ENCODE measurements at places on chromosomes 3 and 15.
A peak's percentile ranks its signal among the peaks of the same experiment; 100 is the strongest.

DNA sequence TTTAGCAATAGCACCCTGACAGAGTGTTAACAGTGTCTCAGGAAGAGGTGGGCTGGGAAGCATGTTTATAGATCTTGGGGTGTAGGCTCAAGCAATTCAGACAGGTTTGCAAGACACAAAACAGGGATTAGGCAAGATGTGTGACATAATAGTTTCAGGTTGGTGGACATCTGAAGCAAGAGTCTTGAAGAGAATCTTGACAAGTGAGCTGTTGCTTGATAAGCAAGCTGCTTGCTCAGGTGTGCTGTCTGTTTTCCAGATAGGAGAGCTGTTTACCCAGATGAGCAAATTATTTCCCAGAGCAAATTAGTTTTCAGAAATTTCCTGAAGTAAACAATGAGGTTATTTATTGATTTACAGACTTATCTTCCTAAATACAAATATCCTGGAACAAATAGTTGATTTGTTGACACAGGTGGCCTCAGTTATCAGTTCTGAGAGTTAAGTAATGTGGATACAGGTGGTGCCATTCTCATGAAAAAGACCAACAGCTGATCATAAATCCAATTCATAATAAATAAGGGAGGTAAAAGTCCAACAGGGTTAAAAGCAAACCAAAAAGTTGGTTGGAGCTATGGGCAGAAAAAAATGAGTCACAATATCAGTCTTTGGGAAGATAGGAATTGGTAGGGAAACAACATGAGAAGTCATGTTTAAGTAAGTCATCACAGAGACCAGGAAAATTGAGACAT is 437.3 kb downstream of the TBL1XR1 start:
- no peak for DNase-seq

DNA sequence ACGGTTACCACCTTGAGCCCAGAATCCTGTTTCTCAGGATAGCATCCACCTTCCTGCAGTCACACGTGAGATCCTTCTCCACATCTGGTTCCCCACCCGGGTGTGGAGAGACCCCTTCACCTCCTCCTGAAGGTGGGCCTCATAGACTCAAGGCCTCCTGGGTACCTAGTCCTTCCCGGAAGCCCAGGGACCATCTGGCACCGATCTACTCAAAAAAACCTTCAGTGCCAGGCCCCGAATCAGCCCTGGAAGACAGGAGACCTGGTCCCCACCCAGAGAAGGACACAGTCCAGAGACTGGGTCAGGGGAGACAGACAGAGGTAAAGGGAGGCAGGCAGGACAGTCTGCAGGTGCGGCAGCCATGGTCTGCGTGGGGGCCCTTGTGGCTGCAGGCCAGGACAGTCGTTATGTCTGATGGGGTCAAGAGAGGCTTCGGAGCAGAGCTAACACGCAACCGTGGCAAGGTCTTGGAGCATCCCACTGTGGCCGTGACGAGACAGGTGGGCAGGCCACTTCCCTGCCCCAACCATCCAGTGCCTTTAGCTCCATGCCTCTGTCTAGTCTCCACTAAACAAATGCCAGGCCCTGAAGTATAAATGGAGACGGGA is 112.2 kb upstream of the ABHD17C start:
- no peak for DNase-seq

DNA sequence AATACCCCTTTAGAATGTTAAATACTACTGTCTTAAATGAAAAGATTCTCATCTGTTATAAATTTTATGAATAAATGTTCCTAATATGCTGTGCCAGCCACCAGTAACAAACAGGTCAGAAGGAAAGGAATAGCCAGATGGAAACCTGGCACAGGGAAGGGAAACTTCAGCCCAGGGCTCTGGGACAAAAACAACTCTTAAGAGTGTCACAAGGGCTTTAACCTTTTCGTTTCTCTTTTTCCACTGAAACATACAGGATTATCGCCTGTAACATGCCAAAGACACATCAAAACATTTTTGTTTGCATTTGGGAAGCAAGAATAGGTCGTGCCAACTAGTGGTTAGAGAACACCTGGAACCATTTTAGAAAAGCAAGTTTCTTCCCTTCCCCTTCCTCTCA is 109.0 kb upstream of the NEDD4 start:
- peak; percentile 35 for DNase-seq

DNA sequence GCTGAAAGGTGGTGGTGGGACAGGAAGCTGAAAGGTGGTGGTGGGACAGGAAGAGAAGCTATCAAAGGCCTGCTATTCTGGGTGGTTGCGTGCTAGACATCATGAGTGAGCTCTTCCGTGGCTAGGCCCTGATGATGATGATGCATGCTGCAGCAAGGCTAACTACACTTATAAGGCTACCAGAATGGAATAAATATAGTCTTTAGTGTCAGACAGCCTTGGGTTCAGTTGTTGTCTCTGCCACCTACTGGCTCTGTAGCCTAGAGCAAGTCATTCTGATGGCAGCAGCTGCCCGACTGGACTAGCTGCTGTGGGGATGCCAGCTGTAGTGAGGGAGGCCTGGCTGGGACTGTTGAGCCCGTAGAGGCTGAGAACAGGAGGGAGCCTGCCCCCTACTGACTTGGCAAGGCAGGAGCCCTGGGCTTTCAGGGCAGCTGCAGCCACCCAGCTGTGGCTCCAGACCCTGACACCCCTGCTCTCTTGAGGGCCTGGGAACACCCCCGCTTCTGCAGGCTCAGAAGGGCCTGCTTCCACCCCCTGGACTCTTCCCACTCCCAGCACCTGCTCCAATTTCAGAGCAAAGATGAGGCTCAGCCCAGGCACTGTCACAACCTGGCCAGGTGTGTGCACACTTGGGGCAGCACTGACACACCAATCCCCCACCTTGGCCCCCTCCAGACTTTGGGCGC is 21.4 kb upstream of the ZBED2 start:
- peak; percentile 10 for DNase-seq

- DNase-seq, result no peak
Measured at GRCh38 chr15:58264053-58264971, 126.1 kb downstream of the AQP9 start.

DNA sequence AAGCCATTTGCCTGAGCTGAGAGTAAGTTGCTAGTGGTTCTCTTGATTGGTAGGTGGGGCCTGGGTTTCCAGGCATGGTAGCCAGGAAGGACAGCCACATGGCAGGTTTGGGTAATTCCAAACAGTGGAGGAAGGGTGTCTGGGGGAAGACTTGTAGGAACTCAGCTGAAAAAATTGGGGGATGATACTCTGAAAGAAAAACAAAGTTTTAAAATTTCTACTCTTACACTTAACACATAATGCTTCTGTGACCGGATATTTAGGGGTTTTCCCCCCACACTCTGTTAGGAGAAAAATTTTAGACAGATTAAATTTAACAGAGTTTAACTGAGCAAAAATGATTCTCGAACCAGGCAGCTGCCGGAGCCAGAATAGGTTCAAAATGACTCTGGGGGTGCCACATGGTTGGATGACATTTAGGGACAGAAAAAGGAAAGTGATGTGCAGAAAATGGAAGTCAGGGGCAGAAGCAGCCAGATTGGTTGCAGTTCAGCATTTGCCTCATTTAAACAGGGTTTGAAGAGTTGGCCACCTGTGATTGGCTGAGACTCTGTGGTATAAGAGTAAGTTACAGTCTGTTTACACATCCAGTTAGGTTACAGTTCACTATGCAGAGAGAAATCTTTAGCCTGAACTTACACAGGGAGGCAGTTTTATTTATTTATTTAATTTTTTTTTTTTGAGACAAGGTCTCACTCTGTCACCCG is 8.1 kb downstream of the B2M start:
- DNase-seq, result peak; percentile 33

- no peak for DNase-seq
Measured at GRCh38 chr3:164918905-164919304, 159.4 kb downstream of the SI start.

- DNase-seq, result no peak
Measured at GRCh38 chr15:101559952-101560351, 70.4 kb upstream of the PCSK6 start.
